Activated T-helper 1 cell treated with anti-CD3 and anti-CD28 coated beads, Interleukin-2, amount 50 U/mL, for 16 hours (primary cell): ENCODE measurements at places on chromosomes 2 and 18.

GRCh38 chr2:8835279-8835678, 2.1 kb downstream of the KIDINS220 start:
- no peak for DNase-seq

DNA sequence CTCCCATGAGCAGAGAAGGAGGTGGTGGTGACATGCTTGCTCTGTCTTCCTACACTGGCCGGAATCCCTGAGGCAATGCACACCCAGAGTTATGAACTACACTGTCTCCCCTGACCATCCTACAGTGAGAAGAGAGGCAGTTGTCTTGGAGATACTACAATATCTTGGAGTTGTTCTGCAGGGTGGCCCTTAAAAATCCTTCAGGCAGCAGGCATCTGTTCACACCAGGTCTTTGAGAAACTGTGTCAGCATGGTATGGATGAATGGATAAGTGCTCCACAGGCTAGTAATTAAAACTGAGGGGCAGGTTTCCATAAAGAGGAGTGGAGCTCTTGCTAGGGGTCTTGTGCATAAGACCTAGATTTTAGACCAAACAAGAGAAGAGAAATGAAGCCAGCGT, 223.7 kb upstream of the COPS8 start:
- DNase-seq, result no peak

DNA sequence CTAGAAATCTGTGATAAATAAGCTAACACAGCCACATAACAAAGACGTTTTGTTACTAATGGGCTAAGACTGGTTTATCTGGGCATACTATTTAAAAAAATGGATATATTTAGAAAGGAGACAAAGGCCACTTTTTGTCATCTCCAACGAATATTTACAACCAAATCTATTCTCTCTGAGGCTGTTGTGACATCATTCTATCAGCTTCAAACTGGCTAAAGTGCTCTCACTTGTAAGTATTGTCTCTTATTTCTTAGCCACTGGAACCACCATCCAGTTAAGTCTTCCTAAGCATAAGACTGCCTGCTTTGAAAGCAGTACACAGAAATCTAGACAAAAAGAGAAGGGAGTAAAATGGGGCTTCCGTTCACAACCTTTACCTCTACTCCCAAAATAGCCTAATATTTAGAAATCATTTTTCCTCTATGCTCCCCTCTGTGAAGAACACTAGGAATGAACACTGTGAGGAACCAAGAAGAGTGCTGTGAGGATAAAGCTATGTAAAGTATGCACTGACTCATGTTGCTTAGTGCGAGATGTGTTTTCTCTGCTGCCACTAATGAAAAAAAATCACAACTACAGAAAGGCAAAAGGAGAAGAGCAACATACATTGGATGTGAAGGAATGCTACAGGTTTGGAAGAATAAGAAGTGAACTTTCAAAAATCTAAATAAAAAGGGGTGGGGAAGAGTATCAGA, 264.1 kb downstream of the EXOC6B start:
- DNase-seq, result no peak

- DNase-seq, result no peak
Measured at GRCh38 chr2:238155761-238156694, 2.7 kb upstream of the ERFE start.

- DNase-seq, result no peak
Measured at GRCh38 chr2:3527886-3528785, 8.8 kb upstream of the ADI1 start.

DNA sequence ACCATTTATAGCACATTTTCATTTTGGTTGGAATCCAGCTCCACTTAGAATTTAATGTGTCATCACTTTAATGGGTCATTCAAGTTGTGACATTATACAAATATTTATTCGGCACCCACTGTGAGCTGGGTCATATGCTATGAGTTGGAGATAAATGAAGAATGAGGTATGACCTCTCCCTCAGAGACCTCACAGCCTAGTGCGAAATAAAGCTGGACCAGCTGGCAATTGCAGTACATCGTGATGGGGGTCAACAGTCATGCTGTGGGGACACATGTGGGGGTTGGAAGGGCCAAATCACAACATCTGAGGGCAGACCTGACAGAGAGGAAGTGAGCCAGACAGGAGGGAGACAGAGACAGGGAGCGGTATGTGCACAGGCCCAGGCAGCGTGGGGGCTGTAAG, 175.4 kb downstream of the MAIP1 start:
- DNase-seq, result no peak

GRCh38 chr2:119249855-119250717, 26.5 kb downstream of the STEAP3 start:
- no peak for DNase-seq

GRCh38 chr2:85974390-85974789, 85.6 kb upstream of the ST3GAL5 start:
- no peak for DNase-seq

GRCh38 chr18:32771169-32771751, 1.6 kb downstream of the KLHL14 start:
- DNase-seq, result no peak

DNA sequence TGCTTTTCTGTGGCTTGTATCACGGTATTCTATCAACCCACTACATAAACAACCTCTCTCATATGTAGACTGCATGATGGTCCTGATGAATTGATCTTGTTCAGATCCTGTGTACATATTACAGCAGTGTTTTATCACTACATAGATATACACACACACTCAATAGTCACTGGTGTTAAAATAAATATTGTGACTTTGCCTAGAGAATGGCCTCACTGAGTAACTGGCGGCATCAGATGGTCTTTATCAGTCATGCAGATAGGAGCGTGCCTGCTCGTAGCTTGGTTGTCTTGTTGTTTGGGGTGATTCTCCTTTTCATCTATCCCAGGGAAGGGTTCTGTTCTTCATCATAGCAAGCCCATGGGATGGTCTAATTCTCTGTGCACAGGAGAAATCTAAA, 18.4 kb upstream of the CTAGE1 start:
- no peak for DNase-seq

GRCh38 chr18:48622911-48623431, 84.1 kb downstream of the CTIF start:
- DNase-seq, result no peak

DNA sequence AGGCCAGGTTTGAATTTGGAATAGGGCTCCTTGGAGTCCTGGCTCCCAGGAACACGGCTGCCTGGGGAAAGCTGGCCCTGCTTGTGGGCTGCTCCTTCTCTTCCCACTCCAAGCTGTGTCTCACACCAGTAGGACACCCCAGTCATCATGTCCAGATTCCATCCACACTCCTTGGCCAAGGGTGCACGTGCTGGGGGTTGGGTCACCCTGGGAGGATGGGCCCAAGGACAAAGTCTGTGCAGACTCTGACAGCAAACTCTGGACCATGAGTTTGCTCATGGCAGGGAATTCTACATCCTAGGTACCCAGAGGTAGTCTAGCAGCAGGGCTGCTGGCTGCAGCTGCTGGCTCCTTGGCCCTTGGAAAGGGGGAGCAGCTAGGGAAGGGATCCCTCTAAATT, 102.4 kb upstream of the EPAS1 start:
- no peak for DNase-seq

DNA sequence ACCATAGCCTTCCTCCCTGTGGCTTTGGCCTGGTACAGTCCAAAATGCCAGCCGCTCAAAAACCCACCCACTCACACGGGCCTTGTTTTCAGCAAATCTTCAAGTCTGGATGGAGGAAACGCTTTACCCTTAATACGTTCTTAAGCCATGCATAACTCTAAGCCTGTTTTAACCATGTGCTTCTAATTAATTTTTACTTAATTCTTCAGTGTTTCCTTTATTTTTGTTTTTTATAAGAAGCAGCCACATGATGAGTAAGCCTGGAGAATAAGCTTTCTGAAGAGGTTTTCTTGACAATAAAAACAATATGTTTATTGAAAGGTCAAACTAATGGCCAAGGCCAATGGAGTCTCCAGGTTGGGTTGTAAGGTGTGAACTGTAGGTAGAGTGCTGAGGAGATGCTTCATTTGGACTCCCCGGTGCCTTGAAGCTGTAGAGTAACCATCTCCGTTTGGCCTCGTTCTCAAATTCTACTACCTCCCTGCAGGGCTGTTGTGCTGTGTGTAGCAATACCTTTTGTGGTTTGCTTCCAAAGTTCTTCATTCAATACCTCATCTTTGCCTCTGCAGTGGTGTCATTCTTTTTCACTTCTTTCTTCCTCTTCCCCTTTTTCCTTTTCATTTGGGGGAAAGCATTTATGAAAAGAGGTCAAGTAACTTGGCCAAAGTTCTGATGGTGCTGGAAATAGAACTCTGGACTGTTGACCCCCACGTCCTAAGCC, 113.7 kb downstream of the PRKCE start:
- DNase-seq, result no peak

DNA sequence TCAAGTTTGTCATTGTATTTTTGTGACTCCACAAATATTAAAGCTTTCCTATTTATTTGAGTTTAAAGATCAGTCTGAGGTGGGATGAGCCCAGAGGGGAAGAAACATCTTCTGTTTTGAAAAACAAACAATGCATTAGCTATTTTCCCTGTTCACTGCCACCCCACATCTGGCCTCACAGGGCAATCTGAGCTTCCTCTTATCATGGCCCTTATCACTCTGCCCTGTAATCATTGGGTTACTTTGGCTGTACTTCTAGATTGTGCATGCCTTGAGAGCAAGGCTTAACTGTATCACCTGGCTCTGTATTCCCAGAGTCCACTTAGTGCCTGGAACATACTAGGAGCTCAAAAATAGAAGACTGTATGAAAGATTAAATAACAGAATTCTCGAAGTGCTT, 241.6 kb upstream of the NT5C1B start:
- DNase-seq, result no peak

GRCh38 chr2:27049422-27050280, 1.8 kb upstream of the AGBL5 start:
- peak; percentile 26 for DNase-seq

GRCh38 chr2:85131116-85131515, 2.1 kb upstream of the TCF7L1 start:
- no peak for DNase-seq

- no peak for DNase-seq
Measured at GRCh38 chr18:62841405-62841804, 126.1 kb downstream of the PHLPP1 start.

DNA sequence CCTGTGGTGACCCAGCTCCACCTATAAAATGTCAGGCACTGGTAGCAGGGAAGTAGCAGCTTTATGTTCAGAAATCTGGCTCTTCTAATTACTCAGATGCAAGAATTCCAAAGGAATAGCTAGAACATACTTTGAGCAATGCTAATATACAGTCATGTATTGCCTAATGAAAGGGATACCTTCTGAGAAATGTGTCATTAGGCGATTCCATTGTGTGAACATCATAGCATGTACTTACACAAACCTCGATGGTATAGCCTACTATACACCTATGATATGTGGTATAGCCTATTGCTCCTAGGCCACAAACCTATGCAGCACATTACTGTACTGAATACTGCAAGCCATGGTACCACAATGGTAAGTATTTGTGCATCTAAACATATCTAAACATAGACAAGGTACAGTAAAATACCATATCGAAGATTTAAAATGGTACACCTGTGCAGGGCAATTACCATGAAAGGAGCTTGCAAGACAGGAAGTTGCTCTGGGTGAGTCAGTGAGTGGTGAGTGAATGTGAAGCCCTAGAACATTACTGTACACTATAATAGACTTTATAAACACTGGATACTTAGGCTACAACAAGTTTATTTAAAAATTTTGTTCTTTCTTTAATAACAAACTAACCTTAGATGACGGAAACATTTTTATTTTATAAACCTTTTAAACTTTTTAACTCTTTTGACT, 50.3 kb upstream of the ETAA1 start:
- no peak for DNase-seq

GRCh38 chr18:68431111-68431921, 283.6 kb downstream of the TMX3 start:
- DNase-seq, result no peak

- DNase-seq, result no peak
Measured at GRCh38 chr2:142058149-142058548, 72.7 kb downstream of the LRP1B start.

- DNase-seq, result no peak
Measured at GRCh38 chr2:226514895-226515294, 284.7 kb downstream of the IRS1 start.

DNA sequence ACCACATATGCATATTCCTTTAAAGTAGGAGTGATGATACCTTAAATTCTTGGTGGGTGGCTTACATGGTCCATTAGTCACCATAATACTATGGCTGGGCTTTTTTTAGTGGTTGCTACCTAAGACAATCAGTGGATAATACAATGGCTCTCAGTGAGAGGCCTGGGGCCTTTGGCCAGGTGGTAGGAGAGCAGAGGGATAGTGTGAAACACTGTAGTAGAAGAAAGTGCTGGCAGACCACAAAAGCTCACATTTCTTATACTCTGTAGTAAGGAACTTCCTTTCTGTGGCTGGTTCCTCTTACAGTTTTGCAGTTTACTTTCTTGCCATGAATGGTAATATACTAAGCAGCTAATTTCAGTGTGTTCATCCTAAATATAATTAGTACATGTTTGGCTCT, 583.5 kb downstream of the XIRP2 start:
- DNase-seq, result no peak

DNA sequence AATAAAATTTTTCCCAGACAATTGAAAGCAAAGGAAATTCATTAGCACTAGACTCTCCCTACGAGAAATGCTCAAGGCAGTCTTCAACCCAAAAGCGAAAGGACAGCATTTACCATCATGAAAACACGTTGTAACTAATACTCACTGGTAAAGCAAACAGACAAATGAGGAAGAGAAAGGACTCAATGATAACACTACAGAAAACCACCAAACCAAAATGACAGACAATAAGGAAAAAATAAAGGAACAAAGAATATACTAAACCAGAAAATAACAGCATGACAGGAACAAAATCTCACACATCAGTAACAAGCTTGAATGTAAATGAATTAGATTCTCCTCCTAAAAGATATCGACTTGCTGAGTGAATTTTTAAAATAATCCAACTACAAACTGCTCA, 190.7 kb downstream of the NOL4 start:
- no peak for DNase-seq

DNA sequence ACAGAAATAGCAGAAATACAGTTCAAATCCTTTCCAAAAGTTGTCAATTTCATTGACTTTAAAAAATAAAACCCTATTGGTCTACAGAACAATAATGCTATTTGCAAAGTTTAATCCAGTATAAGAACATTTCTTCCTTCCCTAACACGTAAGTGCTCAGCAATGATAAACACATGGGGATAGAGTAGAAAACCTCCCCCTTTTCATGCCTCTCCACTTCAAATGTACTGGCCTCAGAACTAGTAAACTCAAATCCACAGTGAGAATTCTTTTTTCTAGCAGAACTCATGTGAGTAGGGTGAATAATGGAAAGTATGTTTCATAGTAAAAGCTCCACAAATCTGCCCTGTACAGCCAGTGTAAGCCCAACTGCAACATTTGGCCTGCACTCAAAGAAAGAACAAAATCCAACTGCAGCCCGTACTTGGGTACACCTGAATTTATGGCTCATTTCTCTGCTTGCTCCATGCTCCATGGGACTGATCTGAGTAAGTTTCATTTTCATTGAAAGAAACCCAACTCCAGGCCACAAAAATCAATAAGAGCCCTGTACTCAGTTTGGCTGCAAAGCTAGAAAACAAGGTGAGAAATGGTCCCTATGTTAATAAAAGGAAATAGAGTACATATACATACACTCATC, 115.0 kb upstream of the RMDN2 start:
- no peak for DNase-seq

DNA sequence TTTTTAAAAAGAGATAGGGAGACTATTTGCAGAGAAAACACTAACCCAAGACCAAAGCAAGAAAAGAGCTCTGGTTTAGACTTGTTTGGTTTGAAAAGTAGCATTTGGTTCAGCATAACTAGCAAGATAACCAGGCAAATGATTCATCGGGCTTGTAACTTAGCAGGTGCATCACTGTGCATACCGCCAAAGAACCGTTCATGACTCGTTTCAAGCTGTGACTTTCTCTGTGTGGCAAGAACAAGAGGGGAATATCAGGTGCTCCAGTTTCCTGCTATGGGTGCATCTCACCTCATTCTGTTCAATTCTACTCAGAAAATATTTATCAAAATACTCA, 244.9 kb downstream of the ETAA1 start:
- no peak for DNase-seq
